ENCODE measurements at places on chromosomes 7 and 10. TPM values are rescaled to one million over a fixed set of nuclear protein-coding genes. Genes with fewer than 3 reads are reported as not detected.
A peak's percentile ranks its signal among the peaks of the same experiment; 100 is the strongest.

The SSC4D gene
- 26.2 TPM for total RNA-seq

The SPDYE2B gene
- total RNA-seq, result not detected

GRCh38 chr10:116984202-116984990 lies 20.6 kb downstream of the SHTN1 start:
- no peak for DNase-seq

- no peak for DNase-seq
Observed at GRCh38 chr7:94650147-94651051, 5.5 kb downstream of the SGCE start.

- DNase-seq, result no peak
Observed at GRCh38 chr7:140885735-140886334, 38.9 kb downstream of the BRAF start.

- peak; percentile 81 for DNase-seq
Observed at GRCh38 chr10:5412277-5412941, at the start of gene NET1. Gene NET1 (plus strand): TSS chr10:5412557. CDS start chr10:5412693, 136 bp downstream.

GRCh38 chr10:96470116-96470743 lies 43.5 kb downstream of the TLL2 start:
- DNase-seq, result no peak

All from mesothelial cell of epicardium (in vitro differentiated cells).